Breast epithelium (tissue), 4 donors: ENCODE measurements at places on chromosomes 3 and 15.

DNA sequence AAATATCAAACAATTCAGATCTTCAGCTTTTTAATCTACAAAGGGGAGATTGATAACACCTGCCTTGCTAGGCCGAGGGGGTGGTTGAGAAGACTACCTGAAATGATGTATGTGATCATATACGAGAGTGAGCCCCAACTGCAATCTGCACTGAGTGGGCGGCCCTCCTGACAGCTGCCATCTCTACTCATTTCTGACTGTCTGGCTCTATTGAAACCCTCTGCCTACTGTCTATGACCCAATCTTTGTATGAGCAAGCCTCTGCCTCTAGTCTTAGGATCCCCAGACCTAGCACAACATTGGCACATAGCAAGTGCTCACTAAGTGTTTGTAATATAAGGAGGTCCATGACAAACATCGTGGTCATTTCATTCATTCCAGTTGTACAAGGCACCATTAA lies 144.4 kb upstream of the NR2F2 start:
- no peak overlapping the region for H3K27ac ChIP-seq
- no peak overlapping the region for H3K4me3 ChIP-seq
- H3K27me3 ChIP-seq = no peaks in the 10 kb centered on the region
- H3K36me3 ChIP-seq = no peaks in the 10 kb centered on the region

DNA sequence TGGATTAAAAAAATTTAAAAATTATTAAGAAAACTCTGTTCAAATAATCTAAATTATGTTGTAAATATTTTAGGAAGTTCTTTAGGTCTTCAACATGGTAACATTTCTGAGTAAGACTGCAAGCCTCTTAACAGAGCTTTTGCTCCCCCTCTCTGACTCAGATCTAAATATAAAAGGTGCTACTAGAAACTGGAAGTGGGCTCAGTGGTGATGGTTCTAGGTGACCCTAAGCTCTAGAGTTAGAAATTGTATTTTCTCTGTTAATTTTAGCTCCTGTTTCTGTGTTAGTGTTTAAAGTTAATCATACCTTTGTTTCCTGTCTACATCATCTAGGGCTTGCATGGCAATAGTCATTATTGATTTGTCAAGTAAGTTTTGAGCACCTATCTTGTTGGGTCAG lies 159.9 kb upstream of the MEIS2 start:
- no peaks in the 10 kb centered on the region for H3K36me3 ChIP-seq
- DNase-seq = no peak
- no peak overlapping the region for H3K4me3 ChIP-seq
- H3K27ac ChIP-seq = no peak overlapping the region
- H3K27me3 ChIP-seq = no peaks in the 10 kb centered on the region
- H3K4me1 ChIP-seq = no peaks in the 10 kb centered on the region

- H3K4me1 ChIP-seq = no peaks in the 10 kb centered on the region
- no peak for DNase-seq
- no peak overlapping the region for H3K4me3 ChIP-seq
- H3K27me3 ChIP-seq = no peaks in the 10 kb centered on the region
- H3K36me3 ChIP-seq = no peaks in the 10 kb centered on the region
These were observed 98.8 kb downstream of the ZNF621 start for GRCh38 chr3:40623567-40623966.

DNA sequence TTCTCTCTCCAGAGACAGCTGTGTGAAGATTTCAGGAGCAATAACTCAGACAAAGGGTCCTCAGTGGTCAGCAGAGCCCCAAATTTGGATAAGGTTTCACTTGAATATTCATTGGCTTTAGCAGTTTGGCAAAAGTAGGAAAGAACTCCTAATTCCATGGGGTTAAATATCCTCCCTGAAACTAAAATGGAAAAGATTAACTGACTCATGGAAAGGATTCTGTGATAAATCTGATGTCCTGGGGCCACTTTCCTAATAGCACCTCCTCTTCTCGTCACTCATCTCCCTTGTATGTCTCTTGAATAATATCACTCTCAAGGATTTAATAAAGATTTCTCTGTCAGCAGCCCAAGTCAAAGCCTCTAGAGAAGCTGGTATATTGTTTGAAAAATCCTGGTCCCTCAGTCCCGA lies 33.3 kb upstream of the TBC1D23 start:
- no peaks in the 10 kb centered on the region for H3K27me3 ChIP-seq
- no peak overlapping the region for H3K4me3 ChIP-seq
- no peak for DNase-seq
- no peaks in the 10 kb centered on the region for H3K4me1 ChIP-seq

DNA sequence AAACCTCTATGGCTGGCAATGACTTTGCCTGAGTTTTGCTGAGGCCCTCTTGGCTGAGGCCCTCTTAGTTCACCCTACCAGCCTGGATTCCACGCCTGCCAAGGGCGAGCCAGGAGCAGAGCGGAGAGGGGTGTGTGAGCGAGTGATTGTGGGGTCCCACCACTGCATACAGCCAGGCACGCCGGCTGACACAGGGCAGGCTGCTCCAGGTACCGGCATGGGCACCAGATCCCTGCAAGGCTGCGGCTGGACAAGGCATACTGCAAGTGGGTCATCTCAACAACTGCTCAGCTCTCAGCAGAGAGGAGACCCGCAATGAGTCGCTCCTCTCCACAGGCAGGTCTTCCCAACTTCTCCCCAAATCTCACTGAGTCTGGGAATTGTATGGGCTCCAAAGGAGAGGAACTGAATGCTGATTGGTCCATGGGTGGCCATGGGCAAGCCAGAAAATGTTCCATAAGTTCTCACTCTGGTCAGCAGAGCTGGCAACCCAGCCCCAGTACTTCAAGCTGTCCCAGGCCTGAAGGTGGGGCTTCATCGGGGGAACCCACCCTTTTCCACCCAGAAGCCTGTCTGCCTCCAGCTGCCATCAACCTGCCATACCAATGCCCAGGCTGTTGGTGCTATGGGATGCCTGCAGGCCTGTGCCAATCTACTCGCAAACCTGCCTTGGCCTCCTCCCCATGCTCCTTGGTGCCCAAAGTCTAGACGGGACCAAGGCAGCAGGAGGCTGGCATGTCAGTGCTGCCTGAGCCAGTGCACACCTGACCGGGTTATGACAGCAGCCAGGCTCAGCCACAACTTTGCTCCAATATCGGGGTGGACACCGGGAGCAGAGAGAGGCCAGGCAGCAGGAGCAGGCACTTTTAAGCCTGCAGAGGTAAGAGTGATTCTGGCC lies 1273.6 kb upstream of the GBE1 start:
- H3K4me3 ChIP-seq = no peak overlapping the region
- DNase-seq = no peak
- no peaks in the 10 kb centered on the region for H3K27me3 ChIP-seq
- no peaks in the 10 kb centered on the region for H3K4me1 ChIP-seq
- H3K36me3 ChIP-seq = no peaks in the 10 kb centered on the region

GRCh38 chr15:58348095-58348812 lies 83.5 kb upstream of the LIPC start:
- no peak for DNase-seq
- no peaks in the 10 kb centered on the region for H3K36me3 ChIP-seq
- no peaks in the 10 kb centered on the region for H3K27me3 ChIP-seq
- H3K4me1 ChIP-seq = no peaks in the 10 kb centered on the region
- H3K4me3 ChIP-seq = no peak overlapping the region

- no peaks in the 10 kb centered on the region for H3K27me3 ChIP-seq
- no peaks in the 10 kb centered on the region for H3K36me3 ChIP-seq
- H3K4me3 ChIP-seq = no peak overlapping the region
- DNase-seq = no peak
These were observed 109.7 kb upstream of the GADL1 start for GRCh38 chr3:31004025-31004678.

DNA sequence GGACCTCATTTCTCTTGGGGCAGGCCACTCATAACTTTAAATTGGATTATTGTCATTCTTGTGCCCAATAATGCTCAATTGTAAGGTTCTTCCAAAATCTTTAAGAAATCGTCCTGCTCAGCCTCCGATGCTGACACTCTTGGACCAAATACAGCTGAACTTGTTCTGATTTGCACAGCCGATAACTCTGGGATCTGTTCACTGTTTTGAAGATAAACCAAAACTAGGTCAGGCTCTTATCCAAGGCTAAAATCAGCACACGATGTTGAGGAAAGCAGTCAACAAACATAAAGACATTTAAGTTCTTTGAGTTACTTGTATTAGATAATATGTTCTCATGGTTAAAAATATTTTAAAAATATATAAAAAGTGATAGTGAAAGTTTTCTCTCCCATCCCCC lies 52.0 kb upstream of the NEO1 start:
- no peaks in the 10 kb centered on the region for H3K36me3 ChIP-seq
- no peaks in the 10 kb centered on the region for H3K27me3 ChIP-seq
- H3K27ac ChIP-seq = peak overlapping the region; percentile 48
- no peaks in the 10 kb centered on the region for H3K4me1 ChIP-seq
- DNase-seq = no peak

DNA sequence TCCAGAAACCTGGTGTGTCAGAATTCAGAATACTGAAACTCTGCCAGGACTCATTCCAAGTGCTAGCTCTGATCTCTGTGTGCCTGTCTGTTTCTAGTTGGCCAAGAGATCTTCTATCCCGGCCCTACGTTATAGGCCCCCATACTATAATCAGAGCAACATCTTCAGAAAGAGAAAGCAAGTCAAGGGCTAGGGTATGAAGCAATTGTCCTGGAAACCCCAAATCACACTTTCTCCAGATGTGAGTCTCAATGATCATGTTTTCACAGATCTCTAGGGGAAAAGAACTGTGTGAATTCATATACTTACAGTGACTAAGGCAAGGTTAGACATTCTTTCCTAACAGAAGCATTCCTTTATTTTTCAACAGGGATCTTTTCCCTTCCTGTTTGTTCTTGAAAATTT lies 309.7 kb downstream of the SLC9A9 start:
- H3K4me3 ChIP-seq = no peak overlapping the region
- no peak for DNase-seq
- no peaks in the 10 kb centered on the region for H3K4me1 ChIP-seq

- no peak overlapping the region for H3K4me3 ChIP-seq
- H3K36me3 ChIP-seq = no peaks in the 10 kb centered on the region
These were observed 23.0 kb upstream of the RETNLB start for GRCh38 chr3:108780235-108780634.

DNA sequence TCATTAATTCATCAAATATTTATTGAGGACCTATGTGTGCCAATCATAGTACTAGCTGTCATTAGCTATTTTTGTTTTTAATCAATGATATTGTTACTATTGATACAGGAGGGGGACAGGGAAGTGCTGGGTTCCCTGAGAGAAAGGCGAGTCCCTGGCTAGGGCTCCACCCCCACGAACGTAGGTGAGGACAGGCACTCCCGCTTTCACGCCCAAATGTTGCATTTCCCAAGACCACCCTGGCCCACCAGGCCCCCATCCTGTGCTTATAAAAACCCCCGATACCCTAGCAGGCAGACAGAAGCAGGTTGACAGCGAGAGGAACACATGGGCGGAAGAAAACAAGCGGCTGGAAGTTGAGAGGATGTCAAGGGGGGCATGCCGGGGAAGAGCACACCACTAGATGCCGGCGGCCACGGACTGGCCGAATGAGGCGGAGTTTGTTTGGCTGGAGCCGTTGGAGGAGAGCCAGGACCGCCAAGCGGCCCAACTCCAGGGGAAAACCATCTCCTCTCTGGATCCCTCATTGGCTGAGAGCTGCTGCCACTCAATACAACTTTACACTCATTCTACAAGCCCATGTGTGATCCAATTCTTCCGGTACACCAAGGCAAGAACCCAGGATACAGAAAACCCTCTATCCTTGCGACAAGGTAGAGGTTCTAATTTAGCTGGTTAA lies 798.7 kb upstream of the SEMA6D start:
- no peak overlapping the region for H3K4me3 ChIP-seq
- H3K27me3 ChIP-seq = no peaks in the 10 kb centered on the region
- no peak overlapping the region for H3K27ac ChIP-seq

- H3K27me3 ChIP-seq = no peaks in the 10 kb centered on the region
- no peaks in the 10 kb centered on the region for H3K4me1 ChIP-seq
- no peak overlapping the region for H3K27ac ChIP-seq
- DNase-seq = no peak
These were observed 214.9 kb downstream of the IL20RB start for GRCh38 chr3:137172728-137173127.

DNA sequence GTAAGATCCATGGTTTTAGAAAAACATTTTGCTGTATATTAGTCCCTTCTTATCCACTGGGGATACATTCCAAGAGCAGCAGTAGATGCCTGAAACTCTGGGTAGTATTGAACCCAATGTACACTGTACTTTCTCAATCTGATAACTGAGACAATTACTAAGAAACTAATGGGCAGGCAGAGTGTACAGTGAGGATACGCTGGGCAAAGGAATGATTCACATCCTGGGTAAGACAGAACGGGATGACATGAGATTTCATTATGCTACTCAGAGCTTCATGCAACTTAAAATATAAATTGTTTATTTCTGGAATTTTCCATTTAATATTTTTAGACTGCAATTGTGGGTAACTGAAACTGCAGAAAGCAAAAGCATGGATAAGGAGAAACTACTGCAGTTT lies 46.2 kb upstream of the TEX55 start:
- no peak overlapping the region for H3K27ac ChIP-seq
- no peaks in the 10 kb centered on the region for H3K4me1 ChIP-seq
- no peak overlapping the region for H3K4me3 ChIP-seq
- no peak for DNase-seq

- no peak for DNase-seq
- H3K36me3 ChIP-seq = no peaks in the 10 kb centered on the region
- H3K4me1 ChIP-seq = no peaks in the 10 kb centered on the region
- H3K4me3 ChIP-seq = no peak overlapping the region
- no peaks in the 10 kb centered on the region for H3K27me3 ChIP-seq
- no peak overlapping the region for H3K27ac ChIP-seq
These were observed 44.6 kb downstream of the TRIM71 start for GRCh38 chr3:32862247-32862935.

DNA sequence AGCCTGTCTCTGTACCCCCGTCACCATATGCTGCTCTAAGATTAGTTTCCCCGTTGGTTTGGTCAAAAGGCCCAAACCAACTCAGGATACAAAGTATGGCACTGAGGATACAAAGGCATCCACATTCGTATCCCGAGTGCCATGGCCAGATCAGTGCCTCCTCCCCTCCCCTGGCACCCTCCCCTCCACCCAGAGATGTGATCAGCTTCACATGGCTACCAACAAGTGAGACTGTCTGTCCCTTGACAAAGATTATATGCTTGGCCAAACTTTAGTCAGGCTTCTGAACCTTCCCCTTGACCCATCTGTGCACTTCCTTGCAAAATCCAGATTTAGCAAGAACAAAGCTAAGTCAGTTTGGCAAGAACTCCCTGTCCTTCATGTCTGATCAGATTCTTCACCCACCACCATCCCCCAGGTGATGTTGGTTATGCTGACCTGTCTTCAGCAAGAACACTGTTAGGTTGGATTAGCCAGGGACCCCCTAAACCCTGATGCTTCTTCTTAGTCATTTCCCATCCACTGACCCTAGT lies 61.7 kb downstream of the KLF15 start:
- H3K4me1 ChIP-seq = no peaks in the 10 kb centered on the region
- no peaks in the 10 kb centered on the region for H3K27me3 ChIP-seq
- no peaks in the 10 kb centered on the region for H3K36me3 ChIP-seq
- no peak overlapping the region for H3K4me3 ChIP-seq
- no peak for DNase-seq

GRCh38 chr3:189273736-189274135 lies 102.0 kb downstream of the TPRG1 start:
- no peaks in the 10 kb centered on the region for H3K36me3 ChIP-seq
- no peak overlapping the region for H3K4me3 ChIP-seq
- no peak for DNase-seq
